ENCODE measurements at places on chromosomes 11 and 22. TPM values are rescaled to one million over a fixed set of nuclear protein-coding genes. Genes with fewer than 3 reads are reported as not detected.

- H3K36me3 ChIP-seq, result no peaks in the 10 kb centered on the region
- H3K27me3 ChIP-seq, result no peaks in the 10 kb centered on the region
- DNase-seq, result peak; percentile 75
Measured at GRCh38 chr11:69915501-69916250, 96.5 kb upstream of the FGF3 start.

GRCh38 chr11:119686177-119686882 is 42.7 kb downstream of the NECTIN1 start:
- peaks cover 6% of the 10 kb centered on the region for H3K27me3 ChIP-seq
- H3K27ac ChIP-seq, result no peak overlapping the region
- H3K36me3 ChIP-seq, result no peaks in the 10 kb centered on the region
- DNase-seq, result no peak

DNA sequence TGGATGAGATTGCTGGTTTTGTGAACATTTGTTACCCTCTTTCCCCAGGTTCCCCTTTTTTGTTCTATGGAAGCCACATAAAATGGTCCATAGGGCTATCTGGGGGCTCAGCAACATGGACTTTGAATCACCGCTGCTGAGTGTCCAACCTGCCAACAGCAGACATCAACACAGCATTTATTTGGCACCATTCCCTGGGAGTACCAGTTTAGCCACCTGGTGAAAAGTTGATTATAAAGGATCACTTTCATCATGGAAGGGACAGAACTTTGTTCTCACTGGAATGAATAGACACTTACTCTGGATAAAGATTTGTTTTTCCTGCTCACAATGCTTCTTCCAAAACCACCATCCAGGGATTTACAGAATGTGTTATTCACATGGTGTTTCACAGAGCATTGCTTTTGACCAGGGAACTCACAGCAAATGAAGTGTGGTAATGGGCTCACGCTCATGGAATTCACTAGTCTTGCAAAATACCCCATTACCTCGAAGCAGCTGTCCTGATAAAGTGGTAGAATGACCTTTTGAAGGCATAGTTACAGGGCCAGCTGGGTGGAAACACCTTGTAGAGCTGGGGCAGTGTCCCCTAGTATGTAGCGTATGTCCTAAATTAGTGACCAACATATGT is 43.9 kb downstream of the ADM start:
- no peak overlapping the region for H3K4me3 ChIP-seq
- no peak for DNase-seq
- peaks cover 10% of the 10 kb centered on the region for H3K4me1 ChIP-seq
- H3K27me3 ChIP-seq, result no peaks in the 10 kb centered on the region

GRCh38 chr11:1062075-1062820 is 12.4 kb upstream of the MUC2 start:
- no peak overlapping the region for H3K27ac ChIP-seq
- H3K4me3 ChIP-seq, result no peak overlapping the region
- no peaks in the 10 kb centered on the region for H3K4me1 ChIP-seq
- DNase-seq, result no peak
- H3K27me3 ChIP-seq, result peaks cover 46% of the 10 kb centered on the region

- no peak for DNase-seq
- H3K27me3 ChIP-seq, result no peaks in the 10 kb centered on the region
Measured at GRCh38 chr22:28802595-28803123, 2.3 kb upstream of the XBP1 start.

DNA sequence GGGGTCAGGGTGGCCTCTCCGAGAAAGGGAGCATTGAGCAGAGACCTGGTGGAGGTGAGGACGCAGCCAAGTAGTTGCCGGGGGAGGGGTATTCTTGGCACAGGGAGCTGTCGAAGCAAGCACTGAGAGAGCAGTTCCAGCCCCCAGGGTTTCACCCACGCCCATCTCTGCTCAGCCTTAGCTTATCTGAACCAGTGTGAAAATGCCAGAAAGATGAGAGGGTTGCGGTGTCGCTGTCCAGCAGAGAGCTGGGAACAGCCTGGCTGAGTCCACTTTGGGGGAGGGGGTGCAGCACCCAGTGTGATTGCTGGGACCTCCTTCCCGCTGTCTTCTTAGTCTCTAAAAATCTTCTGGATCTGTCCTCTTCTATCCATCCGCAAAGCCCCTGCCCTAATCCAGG is 123.3 kb upstream of the TBCEL start:
- H3K4me1 ChIP-seq, result no peaks in the 10 kb centered on the region
- H3K27me3 ChIP-seq, result no peaks in the 10 kb centered on the region
- DNase-seq, result peak; percentile 3
- no peak overlapping the region for H3K27ac ChIP-seq
- H3K4me3 ChIP-seq, result no peak overlapping the region

GRCh38 chr22:44385781-44386180 is 73.0 kb upstream of the SHISAL1 start:
- no peaks in the 10 kb centered on the region for H3K4me1 ChIP-seq
- H3K4me3 ChIP-seq, result no peak overlapping the region
- H3K27me3 ChIP-seq, result no peaks in the 10 kb centered on the region
- H3K27ac ChIP-seq, result no peak overlapping the region

GRCh38 chr11:120303004-120303637 is 22.0 kb upstream of the TLCD5 start:
- no peaks in the 10 kb centered on the region for H3K4me1 ChIP-seq
- peaks cover 14% of the 10 kb centered on the region for H3K27me3 ChIP-seq
- H3K27ac ChIP-seq, result no peak overlapping the region
- no peaks in the 10 kb centered on the region for H3K36me3 ChIP-seq
- peak; percentile 87 for DNase-seq
- no peak overlapping the region for H3K4me3 ChIP-seq

DNA sequence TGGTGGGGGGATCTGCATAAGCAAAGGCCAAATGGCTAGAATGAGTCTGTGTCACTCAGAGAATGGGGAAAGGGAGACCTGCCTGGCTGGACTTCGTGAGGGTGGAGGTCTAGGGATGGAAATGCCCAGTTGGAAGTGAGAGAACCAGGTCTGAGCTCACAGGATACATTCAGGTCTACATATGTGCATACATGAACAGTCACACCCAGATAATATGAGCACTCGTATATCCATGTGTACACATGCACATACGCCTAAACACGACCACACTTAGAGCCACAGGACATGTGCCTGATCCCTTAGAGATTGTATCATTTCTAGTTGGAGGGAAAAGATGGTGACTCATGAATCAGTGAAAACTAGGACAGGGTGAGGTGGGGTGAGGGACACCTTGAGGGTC is 21.1 kb upstream of the RELT start:
- H3K4me1 ChIP-seq, result no peaks in the 10 kb centered on the region
- no peaks in the 10 kb centered on the region for H3K36me3 ChIP-seq
- H3K4me3 ChIP-seq, result no peak overlapping the region
- DNase-seq, result no peak
- peaks cover 48% of the 10 kb centered on the region for H3K27me3 ChIP-seq

GRCh38 chr11:11122749-11123148 is 230.3 kb downstream of the CSNK2A3 start:
- no peaks in the 10 kb centered on the region for H3K36me3 ChIP-seq
- no peak overlapping the region for H3K4me3 ChIP-seq
- H3K27ac ChIP-seq, result no peak overlapping the region
- H3K4me1 ChIP-seq, result no peaks in the 10 kb centered on the region
- H3K27me3 ChIP-seq, result peaks cover 2% of the 10 kb centered on the region
- no peak for DNase-seq

DNA sequence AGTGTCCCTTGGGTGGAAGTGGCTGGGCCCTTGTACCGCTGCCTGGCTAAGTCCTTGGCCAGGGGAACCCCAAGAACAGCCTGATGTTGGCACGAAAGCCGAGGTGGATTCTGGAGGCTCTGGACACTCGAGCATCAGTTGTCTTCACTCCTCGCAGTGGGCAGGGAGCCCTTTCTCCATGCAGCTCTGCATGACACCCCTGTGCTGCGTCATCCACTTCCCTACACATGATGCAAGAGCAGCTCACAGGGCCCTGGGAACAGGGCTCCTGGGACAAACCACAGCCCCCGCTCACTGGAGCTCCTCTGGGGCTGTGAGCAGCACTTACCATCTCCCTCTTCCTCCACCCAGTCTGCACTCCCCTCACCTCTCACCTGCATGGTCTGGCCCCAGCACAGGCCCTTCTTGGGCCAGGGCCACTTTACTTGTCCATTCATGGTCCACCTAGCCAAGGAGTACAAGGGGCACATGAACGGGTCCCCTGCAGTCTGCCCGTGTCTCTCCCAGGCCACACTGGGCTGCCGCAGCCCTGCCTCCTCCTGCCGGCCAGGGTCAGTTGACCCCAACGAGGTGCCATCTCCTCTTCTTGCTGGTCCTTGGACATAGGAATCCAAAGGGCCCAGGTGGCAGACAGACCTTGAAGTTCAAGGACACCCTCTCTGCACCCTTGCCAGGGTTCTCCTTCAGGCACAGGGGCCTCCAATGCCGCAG is 66.5 kb downstream of the IGF2 start:
- peaks cover 6% of the 10 kb centered on the region for H3K27me3 ChIP-seq
- H3K27ac ChIP-seq, result no peak overlapping the region
- H3K4me1 ChIP-seq, result no peaks in the 10 kb centered on the region
- no peak overlapping the region for H3K4me3 ChIP-seq
- H3K36me3 ChIP-seq, result no peaks in the 10 kb centered on the region
- DNase-seq, result no peak

Gene F2
- not detected for polyA plus RNA-seq

Gene PDE2A
- polyA plus RNA-seq, result 1.6 TPM

Gene LIPT2
- 3.5 TPM for polyA plus RNA-seq

Gene FOXR1
- not detected for polyA plus RNA-seq

Gene SCGB1D2
- not detected for polyA plus RNA-seq

Gene MS4A6A
- 4.2 TPM for polyA plus RNA-seq

Gene APOBEC3H
- not detected for polyA plus RNA-seq
